ENCODE measurements at places on chromosomes 1 and 21. TPM values are rescaled to one million over a fixed set of nuclear protein-coding genes. Genes with fewer than 3 reads are reported as not detected.

GRCh38 chr1:20154301-20154831, 15.2 kb downstream of the PLA2G2F start:
- H3K4me3 ChIP-seq, result peak overlapping the region; percentile 28
- no peak for DNase-seq
- no peaks in the 10 kb centered on the region for H3K36me3 ChIP-seq
- no peaks in the 10 kb centered on the region for H3K4me1 ChIP-seq

DNA sequence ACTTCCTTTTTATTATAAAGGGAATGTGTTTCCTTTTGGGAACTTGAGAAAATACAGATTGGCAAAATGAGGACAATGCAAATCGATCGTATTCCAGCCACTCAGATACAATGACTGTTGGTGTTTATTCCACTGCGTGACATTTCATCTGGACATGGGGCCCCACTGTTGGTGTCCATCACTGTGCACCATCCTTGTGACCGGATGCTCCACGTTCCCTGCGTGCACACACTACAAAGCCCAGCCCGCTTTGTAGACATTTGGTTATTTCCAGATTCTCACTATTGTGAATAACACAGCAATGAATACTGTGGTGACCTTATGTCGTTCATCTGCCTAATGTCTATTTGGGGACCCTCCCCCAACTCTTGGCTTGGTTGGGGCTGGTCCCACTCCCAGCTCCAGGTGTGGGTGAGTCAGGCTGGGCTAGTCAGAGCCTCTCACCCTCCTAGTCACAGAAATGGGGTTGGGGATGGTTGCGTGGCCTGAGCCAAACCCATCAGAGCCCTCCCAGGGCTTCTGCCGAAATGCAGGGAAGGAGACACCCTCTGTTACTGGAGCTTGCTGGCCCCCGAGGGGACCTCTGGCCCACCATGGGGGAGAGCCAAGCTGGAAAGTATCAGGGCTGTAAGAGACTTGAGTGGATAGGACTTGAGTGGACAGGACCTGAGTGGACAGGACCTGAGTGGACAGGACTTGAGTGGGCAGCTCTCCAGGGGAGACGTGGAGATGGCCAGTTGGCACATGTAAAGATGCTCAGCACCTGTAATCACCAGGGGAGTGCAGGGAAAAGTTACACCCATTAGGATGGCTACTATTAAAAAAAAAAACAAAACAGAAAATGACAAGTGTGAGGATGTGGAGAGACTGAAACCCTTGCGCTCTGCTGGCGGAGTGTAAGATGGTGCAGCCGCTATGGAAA, 57.1 kb upstream of the ADARB1 start:
- H3K27ac ChIP-seq, result no peak overlapping the region
- no peaks in the 10 kb centered on the region for H3K27me3 ChIP-seq
- no peaks in the 10 kb centered on the region for H3K36me3 ChIP-seq
- H3K4me3 ChIP-seq, result no peak overlapping the region

DNA sequence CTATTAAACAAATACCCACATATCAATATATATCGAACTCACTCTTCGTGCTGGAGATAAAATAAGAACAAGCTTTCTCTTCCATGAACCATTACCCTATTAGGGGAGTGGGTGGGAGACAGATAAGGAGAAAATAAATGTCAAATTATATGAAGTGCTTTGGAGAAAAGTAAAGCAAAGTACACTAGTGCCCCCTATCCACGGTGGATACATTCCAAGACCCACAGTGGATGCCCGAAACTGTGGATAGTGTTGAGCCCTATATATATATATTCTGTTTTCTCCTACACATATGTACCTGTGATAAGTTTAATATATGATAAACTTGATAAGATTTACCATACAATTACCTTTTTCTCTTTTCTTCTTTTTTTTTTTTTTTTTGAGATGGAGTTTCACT, 54.6 kb downstream of the FH start:
- H3K4me1 ChIP-seq, result no peaks in the 10 kb centered on the region
- DNase-seq, result no peak
- no peak overlapping the region for H3K4me3 ChIP-seq
- no peaks in the 10 kb centered on the region for H3K36me3 ChIP-seq
- H3K27me3 ChIP-seq, result no peaks in the 10 kb centered on the region
- no peak overlapping the region for H3K27ac ChIP-seq

The GPR25 gene
- not detected for total RNA-seq

GRCh38 chr1:96674915-96675314, 46.7 kb upstream of the PTBP2 start:
- H3K36me3 ChIP-seq, result no peaks in the 10 kb centered on the region
- H3K4me3 ChIP-seq, result no peak overlapping the region
- no peak for DNase-seq
- H3K27ac ChIP-seq, result no peak overlapping the region

DNA sequence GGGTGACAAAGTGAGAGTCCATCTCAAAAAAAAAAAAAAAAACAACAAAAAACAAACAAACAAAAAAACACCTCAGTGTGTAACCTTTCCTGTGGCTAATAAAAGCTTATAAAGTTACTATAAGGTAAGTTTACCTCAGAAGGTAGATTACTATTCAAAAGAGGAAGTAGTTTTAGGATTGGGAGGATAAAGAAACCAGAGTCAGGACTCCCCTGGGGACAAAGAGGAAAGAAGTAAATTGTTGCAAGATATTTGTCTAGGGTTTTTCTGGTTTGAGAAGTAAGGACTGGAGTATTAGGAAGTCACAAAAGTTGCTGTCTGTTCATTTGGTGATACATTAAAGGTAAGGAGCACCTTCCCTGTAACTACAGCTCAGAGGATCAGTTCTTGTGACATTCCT, 23.8 kb upstream of the CENPF start:
- DNase-seq, result no peak
- H3K4me3 ChIP-seq, result no peak overlapping the region
- H3K4me1 ChIP-seq, result peaks cover 6% of the 10 kb centered on the region
- H3K36me3 ChIP-seq, result no peaks in the 10 kb centered on the region
- H3K27me3 ChIP-seq, result no peaks in the 10 kb centered on the region

The CHI3L1 gene
- total RNA-seq, result 9.0 TPM

- H3K27me3 ChIP-seq, result no peaks in the 10 kb centered on the region
- H3K4me3 ChIP-seq, result peak overlapping the region; percentile 17
- H3K27ac ChIP-seq, result no peak overlapping the region
- no peaks in the 10 kb centered on the region for H3K36me3 ChIP-seq
- no peak for DNase-seq
Measured at GRCh38 chr1:212916481-212917133, 33.7 kb upstream of the VASH2 start.

The IFT25 gene
- 6.1 TPM for total RNA-seq

GRCh38 chr1:203986887-203987461, 85.9 kb upstream of the SOX13 start:
- H3K4me3 ChIP-seq, result no peak overlapping the region
- no peak overlapping the region for H3K27ac ChIP-seq
- H3K27me3 ChIP-seq, result no peaks in the 10 kb centered on the region
- no peaks in the 10 kb centered on the region for H3K36me3 ChIP-seq

The PPM1J gene
- 0.54 TPM for total RNA-seq

- no peak for DNase-seq
- H3K27me3 ChIP-seq, result no peaks in the 10 kb centered on the region
- no peaks in the 10 kb centered on the region for H3K36me3 ChIP-seq
- H3K4me1 ChIP-seq, result no peaks in the 10 kb centered on the region
- H3K27ac ChIP-seq, result no peak overlapping the region
- H3K4me3 ChIP-seq, result no peak overlapping the region
Measured at GRCh38 chr1:72037745-72038343, 244.5 kb downstream of the NEGR1 start.

GRCh38 chr21:26130249-26130881, 40.2 kb downstream of the APP start:
- H3K27me3 ChIP-seq, result no peaks in the 10 kb centered on the region
- H3K4me1 ChIP-seq, result peaks cover 15% of the 10 kb centered on the region
- H3K36me3 ChIP-seq, result no peaks in the 10 kb centered on the region
- no peak overlapping the region for H3K27ac ChIP-seq

- H3K4me1 ChIP-seq, result no peaks in the 10 kb centered on the region
- H3K4me3 ChIP-seq, result no peak overlapping the region
- no peak for DNase-seq
Measured at GRCh38 chr1:176694713-176695112, 231.7 kb downstream of the PAPPA2 start.

The RPL22 gene
- total RNA-seq, result 211 TPM

DNA sequence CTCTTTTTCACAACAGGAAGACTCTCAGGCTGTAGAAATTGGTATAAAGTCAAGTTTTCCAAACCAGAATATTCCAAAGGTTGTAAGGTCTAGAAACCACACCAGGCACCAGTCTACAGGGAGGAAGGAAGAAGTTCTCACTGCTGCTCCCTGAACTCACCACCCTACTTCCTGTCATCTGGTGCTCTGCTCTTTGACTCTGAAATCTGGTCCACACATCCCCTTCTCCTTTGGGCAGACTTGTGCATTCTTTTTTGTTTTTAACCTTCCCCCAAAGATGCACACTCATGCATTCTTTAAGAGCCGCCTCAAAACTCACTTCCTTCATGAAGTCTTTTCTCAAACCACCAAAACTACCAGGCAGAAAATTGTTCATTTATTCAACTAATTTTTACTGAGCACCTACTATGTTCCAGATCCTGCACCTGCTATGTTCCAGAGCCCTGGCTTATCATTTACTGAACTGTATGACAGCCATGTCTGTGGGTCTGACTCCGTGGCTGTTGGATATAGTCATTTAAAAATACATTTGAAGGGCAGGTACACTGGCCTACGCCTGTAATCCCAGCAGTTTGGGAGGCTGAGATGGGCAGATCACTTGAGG, 30.1 kb upstream of the EPS15 start:
- no peaks in the 10 kb centered on the region for H3K4me1 ChIP-seq
- H3K27ac ChIP-seq, result no peak overlapping the region
- H3K4me3 ChIP-seq, result no peak overlapping the region
- H3K36me3 ChIP-seq, result no peaks in the 10 kb centered on the region
- DNase-seq, result no peak
- H3K27me3 ChIP-seq, result no peaks in the 10 kb centered on the region

- DNase-seq, result no peak
- H3K27me3 ChIP-seq, result no peaks in the 10 kb centered on the region
- H3K4me1 ChIP-seq, result no peaks in the 10 kb centered on the region
- H3K27ac ChIP-seq, result no peak overlapping the region
Measured at GRCh38 chr1:202531472-202531811, 178.8 kb downstream of the SYT2 start.

- H3K27ac ChIP-seq, result no peak overlapping the region
- H3K27me3 ChIP-seq, result no peaks in the 10 kb centered on the region
- no peaks in the 10 kb centered on the region for H3K4me1 ChIP-seq
- no peak overlapping the region for H3K4me3 ChIP-seq
Measured at GRCh38 chr1:24450316-24450715, 34.7 kb downstream of the NIPAL3 start.

DNA sequence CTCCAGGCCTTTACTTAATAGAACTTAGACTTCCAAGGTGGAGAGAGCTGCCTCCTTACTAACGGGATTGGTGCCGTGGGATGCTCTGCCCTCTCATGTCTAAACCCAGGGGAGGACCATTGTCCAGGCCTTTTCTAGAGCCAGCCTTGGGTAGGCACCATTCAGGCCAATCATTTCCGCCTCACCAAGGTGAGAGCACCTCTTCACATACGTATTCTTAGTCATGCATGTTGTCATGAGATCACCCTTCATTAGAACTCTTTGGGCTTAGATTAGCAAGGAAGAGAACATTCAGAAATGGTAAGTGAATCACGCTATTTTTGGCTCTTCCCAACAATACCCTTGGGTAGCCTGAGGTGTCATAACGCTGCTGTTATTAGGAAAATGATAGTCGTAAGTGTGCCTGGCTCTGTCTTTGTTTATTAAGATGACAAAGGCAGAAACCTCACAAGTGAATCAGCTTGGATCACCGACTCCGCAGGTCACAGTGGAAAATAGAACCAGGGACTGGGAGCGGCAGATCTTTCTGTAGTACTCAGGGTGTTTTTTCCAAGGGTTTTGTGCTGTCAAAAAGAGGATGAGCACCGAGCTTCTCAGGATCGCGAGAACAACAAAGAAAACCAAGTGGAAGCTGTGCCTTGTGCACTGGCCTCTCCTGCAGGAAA, 55.0 kb downstream of the HUNK start:
- no peak overlapping the region for H3K27ac ChIP-seq
- H3K27me3 ChIP-seq, result no peaks in the 10 kb centered on the region
- H3K4me3 ChIP-seq, result no peak overlapping the region
- H3K36me3 ChIP-seq, result no peaks in the 10 kb centered on the region
- no peaks in the 10 kb centered on the region for H3K4me1 ChIP-seq

The SPRR3 gene
- total RNA-seq, result not detected

The SLC44A3 gene
- 18.6 TPM for total RNA-seq

DNA sequence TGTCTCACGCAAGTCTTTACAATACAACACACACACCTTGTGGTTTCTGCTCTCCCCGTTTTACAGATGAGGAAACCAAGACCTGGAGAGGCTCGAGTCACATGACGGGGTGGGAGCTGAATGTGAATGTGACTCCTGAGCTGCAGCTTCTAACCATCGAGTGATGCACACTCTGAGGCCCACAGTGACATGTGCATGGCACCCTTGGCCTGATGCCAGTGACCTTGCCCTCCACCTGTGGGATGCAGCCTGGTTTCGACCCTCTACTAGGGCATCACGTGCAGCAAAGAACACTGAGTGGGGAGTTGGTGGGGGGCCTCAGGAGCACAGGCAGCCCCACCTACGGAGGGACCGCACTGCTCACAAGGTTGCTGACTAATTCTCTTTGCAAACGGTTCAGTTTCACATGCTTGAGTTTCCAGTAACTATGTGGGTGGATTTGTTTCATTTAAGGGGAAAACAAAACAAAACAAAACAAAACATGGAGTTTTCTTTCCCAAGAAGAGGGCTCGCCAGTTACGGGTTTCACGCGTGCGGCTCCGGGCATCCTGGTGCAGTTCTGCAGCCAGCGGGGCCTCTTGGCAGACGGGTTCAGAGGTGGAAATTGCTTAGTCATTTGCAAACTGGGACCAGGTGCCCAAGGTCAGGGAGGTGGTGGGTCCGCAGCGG, 22.9 kb downstream of the SPSB1 start:
- no peaks in the 10 kb centered on the region for H3K27me3 ChIP-seq
- peaks cover 5% of the 10 kb centered on the region for H3K36me3 ChIP-seq
- no peaks in the 10 kb centered on the region for H3K4me1 ChIP-seq
- H3K27ac ChIP-seq, result no peak overlapping the region

The LAMB3 gene
- total RNA-seq, result 25.8 TPM

The NKAIN1 gene
- total RNA-seq, result not detected

DNA sequence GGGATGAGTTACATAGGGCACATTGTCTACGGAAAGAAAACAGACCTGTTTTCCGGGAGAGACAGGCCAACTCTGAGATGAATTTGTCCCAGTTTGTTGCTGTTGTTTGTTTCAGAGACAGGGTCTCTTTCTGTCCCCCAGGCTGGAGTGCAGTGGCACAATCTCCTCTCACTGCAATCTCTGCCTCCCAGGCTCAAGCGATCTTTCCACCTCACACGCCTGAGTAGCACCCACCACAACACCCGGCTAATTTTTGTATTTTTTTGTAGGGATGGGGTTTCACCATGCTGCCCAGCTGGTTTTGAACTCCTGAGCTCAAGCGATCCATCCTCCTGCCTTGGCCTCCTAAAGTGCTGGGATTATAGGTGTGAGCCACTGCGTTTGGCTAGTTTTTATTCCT, 125.5 kb upstream of the ERRFI1 start:
- H3K4me1 ChIP-seq, result no peaks in the 10 kb centered on the region
- H3K27me3 ChIP-seq, result no peaks in the 10 kb centered on the region
- H3K27ac ChIP-seq, result no peak overlapping the region
- no peak overlapping the region for H3K4me3 ChIP-seq
